ENCODE measurements at places on chromosomes 11 and 22. TPM values are rescaled to one million over a fixed set of nuclear protein-coding genes. Genes with fewer than 3 reads are reported as not detected.

GRCh38 chr11:96196181-96196662 is 146.8 kb downstream of the MAML2 start:
- no peak for DNase-seq

Gene CSF2RB
- 2.8 TPM for total RNA-seq

DNA sequence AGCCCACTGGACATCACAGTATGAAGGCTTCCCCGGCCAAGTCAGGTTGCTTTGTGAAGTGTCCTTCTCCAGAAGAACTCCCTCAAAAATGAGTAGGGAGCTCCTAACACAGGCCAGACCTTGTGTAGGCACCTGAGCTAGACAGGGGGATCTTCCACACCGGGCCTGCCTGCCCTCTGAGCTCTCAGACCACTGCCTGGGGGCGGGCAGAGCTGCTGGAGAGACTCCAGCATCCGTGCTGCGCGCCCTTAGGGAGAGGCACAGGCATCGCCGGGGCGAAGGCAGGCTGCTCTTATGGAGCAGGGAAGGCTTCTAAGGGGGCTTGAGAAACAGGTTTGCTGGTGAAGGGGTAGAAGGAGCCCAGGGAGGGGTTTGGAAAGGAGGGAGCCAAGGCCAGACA is 4.4 kb downstream of the KCNJ5 start:
- no peak for DNase-seq

DNA sequence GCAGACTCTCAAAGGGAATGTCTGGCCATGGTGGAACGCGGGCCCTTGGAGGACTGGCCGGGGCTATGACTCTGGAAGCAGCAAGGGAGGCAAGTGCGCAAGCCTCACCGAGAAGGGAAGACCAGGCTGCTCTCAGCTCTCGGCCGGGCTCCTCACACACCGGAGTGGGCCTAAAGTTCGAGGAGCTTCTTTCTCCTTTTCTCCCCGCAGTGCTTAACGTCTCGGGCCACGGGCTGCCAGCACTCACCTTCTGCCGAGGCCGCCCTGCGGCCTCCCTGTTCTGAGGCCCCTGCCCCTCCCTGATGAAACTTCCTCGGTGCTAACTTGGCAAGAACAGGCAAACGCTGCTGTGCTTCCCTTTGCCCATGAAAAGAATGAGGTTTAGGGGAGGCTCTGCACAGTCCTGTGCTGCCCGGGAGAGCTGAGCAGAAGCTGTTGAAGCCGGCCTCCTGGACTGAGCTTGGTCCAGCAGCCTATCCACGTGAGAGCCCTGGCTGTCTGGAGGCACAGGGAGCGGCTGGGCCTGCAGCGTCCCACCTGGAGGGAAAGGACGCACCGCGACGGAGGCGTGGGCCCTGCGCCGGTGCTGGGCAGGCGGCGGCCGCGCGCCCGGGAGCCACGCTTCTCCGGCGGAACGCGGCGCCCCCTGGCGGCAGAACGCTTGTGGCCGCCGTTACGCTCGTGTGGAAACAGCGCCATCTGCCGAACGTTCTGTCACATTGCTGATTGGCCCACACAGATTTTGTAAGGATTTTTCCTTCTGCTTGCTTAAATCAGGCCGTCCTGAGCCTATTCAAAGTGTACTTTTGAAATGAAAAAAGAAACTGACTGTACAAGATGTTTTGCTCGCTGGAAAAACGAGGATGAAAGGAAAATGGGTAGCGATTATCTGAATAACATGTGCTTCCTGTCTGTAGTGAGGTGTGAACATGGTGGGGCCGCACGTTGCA is 65.0 kb upstream of the TMEM45B start:
- DNase-seq, result peak; percentile 62

GRCh38 chr11:61125310-61125684 is 23.0 kb downstream of the CD5 start:
- no peak for DNase-seq

DNA sequence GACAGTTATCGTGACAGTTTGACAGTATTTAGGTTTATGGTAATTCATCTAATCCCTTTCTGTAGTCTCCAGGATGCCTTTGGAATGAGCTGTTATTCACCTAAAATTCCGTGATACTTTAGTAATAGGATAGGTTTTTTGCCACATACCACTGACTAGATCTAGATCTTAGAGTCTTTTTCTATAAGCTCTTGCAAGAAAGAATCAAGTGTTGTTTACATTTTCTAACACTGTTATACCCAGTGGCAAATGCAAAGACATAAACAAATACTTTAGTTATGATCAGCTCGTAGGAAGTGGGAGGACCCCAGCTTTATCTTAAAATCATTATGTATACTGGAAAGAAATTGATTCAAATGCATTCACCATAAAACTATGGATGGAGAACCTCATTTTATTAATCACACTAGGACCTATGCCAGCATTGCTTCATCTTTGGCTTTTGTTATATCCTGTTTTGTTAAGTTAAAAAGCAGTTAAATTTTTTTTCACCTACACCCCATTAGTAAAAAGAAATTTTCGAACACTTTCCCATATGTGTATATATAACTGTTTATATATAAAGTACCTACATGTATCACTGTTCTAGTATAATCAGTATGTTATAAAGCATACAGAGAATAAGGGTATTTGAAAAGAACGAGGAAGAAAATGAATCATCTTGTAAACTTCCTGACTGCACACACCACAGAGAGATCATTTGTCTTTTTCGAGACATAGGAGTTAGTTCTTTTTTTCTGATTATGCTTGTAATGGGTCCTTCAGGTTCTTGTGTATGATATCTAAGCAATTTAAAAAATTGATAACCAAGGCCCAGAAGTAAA is 60.9 kb downstream of the PDHX start:
- DNase-seq, result no peak

Gene EWSR1
- total RNA-seq, result 122 TPM

GRCh38 chr22:25698978-25699377 is 43.0 kb upstream of the MYO18B start:
- DNase-seq, result no peak

GRCh38 chr11:130162733-130163132 is 3.2 kb downstream of the ST14 start:
- no peak for DNase-seq

GRCh38 chr11:1180171-1180570 is 22.4 kb downstream of the MUC5AC start:
- no peak for DNase-seq

All from left ventricle myocardium inferior (tissue), 1 donor.